Brain microvascular endothelial cell (primary cell): ENCODE measurements at places on chromosomes 5 and 9.

- DNase-seq: peak; percentile 75
Measured at GRCh38 chr5:90020575-90021538, 388.7 kb downstream of the CETN3 start.

- DNase-seq: peak; percentile 40
Measured at GRCh38 chr5:956941-957747, 51.5 kb upstream of the NKD2 start.

DNA sequence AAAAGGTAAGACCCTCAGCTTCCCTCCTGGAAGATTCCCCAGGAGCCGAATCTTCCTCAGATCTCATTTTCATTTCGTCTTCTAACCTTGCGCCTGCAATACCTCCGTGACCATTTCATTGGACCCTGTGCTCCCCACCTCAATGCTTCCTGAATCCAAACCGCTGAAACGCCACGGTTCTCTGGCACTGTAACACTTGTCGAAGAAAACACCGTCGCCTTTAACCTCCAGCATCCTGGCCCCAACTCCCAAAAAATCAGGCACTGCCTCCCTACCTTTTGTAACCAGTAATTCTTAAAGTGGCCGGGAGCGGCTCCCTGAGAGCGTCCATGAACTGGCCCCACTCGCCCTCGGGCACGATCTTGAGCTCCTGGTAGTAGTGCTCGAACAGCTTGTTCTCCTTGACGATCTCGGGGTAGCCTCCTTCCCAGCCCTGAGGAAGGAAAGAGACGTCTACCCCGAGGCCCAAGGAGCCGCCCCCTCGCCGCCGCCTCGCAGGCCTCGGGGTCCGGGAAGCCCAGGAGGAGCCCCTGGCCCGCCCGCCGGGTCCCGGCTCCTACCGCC lies 438 bp downstream of the NSUN2 start:
- DNase-seq: peak; percentile 22

GRCh38 chr9:15374310-15374709 lies 48.4 kb upstream of the SNAPC3 start:
- DNase-seq: no peak

- no peak for DNase-seq
Measured at GRCh38 chr9:122254761-122255160, 9.9 kb downstream of the RBM18 start.

- DNase-seq: no peak
Measured at GRCh38 chr9:108552459-108553040, 303.2 kb downstream of the ACTL7B start.

DNA sequence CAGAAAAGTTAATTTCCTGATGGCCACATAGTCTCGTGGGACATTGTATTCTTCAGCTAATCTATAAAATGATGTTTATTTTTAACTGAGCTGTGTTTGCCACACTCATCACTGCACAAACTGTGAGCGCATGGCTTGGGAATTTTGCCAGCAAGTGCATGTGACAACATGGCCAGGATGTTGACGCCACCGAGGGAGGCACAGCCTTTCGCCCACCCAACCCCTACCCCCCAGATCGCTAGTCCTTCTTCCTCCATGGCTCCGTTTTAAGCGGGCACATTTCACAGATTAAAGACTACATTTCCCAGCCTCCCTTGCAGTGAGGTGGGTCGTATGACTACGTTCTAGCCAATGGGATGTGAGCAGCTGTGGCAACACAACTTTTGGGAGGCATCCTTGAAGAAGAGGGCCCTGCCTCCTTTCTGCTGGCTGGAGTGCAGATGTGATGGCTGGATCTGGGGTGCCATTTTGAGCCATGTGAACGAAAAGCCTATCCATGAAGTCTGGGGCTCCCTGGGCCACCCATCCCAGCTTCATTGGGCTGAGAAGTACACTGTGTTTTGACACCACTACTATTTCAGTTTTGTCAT lies 7.9 kb downstream of the NRARP start:
- peak; percentile 57 for DNase-seq

- DNase-seq: no peak
Measured at GRCh38 chr9:106577121-106577520, 285.8 kb upstream of the ZNF462 start.

- DNase-seq: peak; percentile 49
Measured at GRCh38 chr5:14739538-14739937, 75.0 kb downstream of the OTULIN start.
